ENCODE measurements at places on chromosomes 1 and 21.

DNA sequence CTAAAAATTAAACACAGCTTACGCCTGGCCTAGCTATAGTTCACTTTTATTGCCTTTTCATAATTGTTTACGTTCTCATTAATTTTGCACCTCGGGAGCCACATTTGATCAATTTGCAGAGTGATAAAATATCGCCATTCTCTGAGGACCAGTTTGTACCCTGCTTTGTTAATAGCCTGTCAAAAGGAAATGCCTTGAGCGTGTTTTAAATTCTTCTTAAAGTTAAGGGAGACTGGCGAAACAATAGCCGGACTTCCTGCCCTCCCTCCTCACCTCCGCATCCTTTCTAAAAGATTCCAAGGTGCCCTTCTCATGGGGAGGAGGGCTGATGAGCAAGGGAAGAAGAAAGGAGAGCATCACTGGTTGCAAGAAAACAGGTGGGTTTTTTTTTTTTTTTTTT is 271.6 kb downstream of the KCNJ6 start:
- DNase-seq = no peak

DNA sequence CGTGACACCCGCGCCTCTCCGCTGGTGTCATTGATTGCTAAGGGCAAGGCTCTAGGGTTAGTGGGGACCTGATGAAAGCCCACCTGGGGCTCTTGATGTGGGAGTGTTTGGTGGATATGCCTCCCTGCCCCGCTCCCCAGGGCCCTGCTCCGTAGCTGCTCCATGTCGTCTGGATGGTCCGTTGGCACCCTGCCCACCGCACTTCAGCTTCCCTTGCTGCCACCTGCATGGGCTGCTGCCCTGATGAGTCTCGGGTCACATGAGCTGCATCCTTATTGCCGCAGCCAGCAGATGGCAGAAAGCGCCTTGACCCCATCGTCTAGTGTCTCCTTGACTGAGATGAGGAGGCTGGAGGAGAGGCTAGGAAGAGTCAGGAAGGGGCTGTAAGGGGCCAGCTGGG is 439.4 kb downstream of the CAMTA1 start:
- no peak for DNase-seq

GRCh38 chr1:235624721-235625333 is 24.8 kb downstream of the GNG4 start:
- DNase-seq = no peak

- DNase-seq = no peak
These were observed 16.9 kb downstream of the GPR157 start for GRCh38 chr1:9111957-9112356.

DNA sequence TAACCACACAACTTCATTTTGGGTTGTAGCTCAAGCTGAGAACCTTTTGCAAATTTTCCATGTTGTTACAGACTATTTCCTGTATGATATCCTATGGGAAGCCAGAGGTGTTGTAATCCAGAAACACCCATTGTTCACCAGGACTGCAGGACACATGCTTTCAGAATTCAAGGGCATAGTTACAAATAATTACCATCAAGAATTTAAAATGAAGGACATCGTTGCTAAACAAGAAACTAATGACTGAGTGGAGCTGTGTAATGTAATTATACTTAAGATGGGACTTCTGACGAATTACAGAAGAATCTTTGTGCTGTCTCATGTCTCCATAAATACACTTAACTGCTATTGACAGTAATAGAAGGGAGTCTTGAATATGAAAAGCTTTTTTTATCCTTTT is 47.6 kb upstream of the HOOK1 start:
- DNase-seq = no peak

- DNase-seq = no peak
These were observed 111.4 kb upstream of the ARTN start for GRCh38 chr1:43822040-43822690.

DNA sequence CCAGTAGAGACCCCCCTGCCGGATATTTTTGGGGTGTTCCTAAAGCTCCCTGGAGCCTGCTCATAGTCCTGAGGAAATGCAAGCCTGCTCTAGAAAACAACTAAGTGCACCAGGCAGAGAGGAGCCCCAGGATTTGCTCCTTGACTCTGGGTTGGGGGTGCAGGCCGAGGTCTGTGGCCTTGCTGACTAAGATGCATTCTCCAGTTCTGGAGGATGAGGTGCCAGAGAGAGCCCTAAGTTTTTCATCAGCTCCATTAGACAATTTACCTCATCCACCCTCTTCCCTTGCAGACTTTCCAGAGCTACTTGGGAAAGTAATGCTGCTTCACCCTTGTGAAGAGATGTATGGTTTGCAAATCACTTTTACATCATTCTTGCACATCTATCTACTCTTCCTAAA is 9.1 kb downstream of the TUFT1 start:
- DNase-seq = no peak

GRCh38 chr21:31991356-31992331 is 118.8 kb downstream of the HUNK start:
- no peak for DNase-seq

GRCh38 chr1:205642679-205643307 is 11.0 kb upstream of the ELK4 start:
- DNase-seq = no peak

DNA sequence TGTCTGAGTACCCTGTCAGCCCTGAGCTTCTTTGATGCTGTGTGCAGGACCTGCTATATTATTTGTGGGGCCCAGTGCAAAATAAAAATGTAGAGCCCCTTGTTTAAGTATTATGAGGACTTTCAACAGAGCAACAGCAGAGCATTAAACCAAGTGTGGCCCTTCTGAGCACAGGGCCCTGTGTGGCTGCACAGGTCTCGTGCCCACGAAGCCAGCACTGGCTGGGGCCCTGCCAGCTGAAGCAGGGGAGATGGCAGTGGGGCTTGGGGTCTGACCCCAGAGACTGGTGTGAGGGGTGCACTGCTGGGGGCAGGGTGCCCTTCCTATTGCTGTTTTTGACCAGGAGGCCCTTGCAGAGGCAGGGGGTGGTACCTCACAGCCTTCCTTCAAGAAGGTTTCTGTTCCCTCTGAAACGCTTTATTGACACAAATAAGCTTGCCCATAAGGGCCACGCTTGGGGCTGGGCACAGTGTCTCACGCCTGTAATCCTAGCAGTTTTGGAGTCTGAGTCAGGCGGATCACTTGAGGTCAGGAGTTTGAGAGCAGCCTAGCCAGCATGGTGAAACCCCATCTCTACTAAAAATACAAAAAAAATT is 2.2 kb upstream of the SEMA4A start:
- no peak for DNase-seq

GRCh38 chr1:94708299-94708685 is 111.9 kb upstream of the SLC44A3 start:
- no peak for DNase-seq

DNA sequence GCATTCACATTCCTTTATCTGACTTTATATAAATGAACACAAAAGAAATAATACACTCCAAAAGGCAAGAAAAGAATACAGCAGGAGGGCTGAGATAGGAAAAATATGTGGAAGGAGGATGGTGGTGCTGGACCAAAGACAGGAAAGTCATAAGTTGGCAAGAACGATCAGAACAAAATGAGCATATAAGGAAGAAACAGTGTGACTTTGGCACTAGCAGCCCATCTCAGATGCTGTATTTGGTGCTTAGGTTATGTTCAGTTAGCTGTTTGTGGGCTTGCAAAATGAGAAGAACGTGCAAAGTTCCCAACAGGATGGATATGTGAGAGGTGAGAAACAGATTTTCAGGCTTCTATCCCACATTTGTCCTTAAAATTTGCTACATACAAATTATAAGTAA is 719.8 kb upstream of the ADGRL4 start:
- no peak for DNase-seq

DNA sequence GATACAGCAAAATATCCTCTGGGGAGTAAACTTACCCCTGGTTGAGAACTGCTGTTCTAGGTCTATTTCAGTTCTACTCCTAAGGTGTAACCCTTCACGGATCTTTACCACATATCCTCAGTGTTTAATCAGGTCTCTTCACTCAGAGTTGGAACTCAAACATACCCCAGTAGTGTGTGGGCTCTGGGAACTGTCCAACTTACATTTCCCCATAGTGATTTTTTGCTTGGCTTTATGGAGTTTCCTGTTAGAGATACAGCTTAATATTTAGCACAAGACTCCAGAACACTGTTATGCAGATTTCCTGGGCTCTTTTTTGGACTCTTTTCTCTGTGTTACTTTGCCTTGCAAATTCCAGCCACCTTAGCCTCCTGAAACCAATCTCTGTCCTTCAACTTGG is 26.7 kb upstream of the LIN9 start:
- no peak for DNase-seq

DNA sequence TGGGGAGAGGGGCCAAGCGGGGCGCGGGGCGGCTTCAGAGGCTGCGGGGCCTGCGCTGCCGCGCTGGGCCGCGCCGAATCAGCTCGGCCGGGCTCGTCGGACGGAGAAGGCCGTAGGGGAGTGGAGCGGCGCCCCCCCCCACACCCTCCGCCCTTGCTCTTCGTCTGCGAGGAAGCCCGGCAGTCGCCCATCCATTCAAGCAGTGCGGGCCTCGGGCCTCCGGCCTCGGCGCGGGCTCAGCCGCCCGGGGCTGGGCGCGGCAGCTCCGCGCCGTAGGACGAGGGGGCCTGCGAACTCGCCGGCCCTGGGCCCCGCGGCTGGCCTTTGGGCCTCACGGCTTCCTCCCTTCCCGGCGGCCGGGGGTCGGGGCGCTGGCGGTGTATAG is 564 bp downstream of the CTPS1 start:
- no peak for DNase-seq

DNA sequence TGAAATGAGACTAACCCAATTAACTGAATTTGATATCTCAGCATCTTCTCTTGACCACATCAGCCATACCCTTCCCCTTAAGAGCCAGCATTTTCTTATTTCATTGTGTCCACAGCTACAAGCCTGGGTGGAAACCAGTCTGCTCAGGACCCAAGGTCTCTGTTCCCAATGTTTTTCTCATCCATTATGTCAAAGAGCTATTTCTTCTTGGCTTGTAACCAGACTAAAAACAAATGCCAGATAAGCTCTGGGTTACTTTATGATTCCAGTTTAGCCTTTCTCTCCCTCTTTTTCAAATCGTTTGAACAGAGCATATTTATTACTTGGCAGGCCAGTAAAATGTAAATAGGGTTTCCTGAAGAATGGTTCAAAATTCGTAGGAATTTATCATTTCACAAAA is 109.3 kb upstream of the SPATA6 start:
- DNase-seq = no peak

DNA sequence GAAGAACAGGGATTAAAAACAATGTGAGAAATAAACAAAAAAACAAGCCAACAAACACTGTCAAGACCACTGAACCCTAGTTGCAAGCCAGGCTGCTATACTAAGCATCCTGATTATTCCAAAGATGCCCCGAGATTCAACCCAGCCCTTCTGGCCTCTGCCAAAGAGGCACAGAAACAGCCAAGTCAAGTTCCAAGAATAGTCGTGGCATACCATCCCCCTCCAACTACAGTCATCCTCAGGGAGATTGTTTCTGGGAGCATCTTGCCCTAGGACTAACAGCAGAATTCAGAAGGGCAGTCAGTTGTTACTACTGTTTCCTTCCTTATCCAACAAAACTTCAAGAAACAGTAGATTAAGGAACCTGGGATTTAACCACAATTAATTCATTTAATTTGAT is 52.3 kb downstream of the ABL2 start:
- DNase-seq = no peak

All from activated CD8-positive, alpha-beta memory T cell treated with anti-CD3 and anti-CD28 coated beads, Interleukin-2, amount 50 U/mL, for 4 hours (primary cell).